ENCODE measurements at places on chromosomes 16 and 17.
A peak's percentile ranks its signal among the peaks of the same experiment; 100 is the strongest.

DNA sequence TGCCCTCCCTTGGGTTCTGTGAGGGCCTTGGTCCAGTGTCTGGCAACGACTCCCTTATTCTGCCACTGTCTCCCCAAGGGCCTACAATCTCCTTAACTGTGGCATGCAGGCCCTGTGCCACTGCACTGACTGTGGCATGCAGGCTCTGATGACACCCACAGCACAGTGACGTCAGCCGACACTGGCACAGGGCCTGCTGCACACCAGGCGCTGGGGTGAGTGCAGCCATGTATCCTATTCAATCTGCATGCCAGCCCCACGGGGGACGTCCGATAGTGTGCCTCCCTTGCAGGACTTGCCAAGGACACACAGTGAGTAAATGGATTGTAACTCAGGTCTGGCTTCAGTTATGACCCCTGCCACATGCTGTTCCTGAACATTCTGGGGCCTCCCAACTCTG lies 39.8 kb upstream of the RASD1 start:
- DNase-seq: no peak

GRCh38 chr17:47993964-47994363 lies 23.1 kb downstream of the CDK5RAP3 start:
- no peak for DNase-seq

DNA sequence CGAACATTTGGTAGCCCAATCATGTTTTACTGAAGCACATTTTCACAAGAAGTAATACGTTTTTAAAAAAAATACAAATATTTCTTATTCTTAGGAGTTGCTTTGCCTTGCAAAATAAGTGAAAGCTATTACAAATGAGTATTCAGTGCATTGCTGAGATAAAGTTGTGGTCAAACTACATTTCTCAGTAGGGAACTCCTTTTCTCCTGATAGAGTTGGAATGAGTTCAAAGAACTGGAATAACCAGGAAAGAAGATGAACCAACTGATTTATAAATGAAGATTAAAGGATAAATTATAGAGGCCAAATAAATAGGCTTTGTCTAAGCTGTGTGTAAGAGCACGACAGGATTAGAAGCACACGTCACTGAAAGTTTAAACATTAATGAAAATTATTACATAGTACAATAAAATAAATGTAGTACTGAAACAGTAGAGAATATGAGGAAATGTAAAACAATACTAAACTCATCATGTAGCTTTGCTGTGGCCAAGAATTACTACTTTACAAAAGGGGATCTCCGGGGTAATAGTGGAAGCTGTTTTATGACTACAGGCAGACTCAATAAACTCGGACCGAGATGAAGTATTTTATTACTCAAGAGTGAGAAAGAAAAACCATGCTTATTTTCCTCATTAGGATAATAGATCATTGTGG lies 73.6 kb downstream of the KCNJ2 start:
- DNase-seq: no peak

GRCh38 chr17:7393613-7394451 lies 493 bp downstream of the PLSCR3 start:
- peak; percentile 66 for DNase-seq

DNA sequence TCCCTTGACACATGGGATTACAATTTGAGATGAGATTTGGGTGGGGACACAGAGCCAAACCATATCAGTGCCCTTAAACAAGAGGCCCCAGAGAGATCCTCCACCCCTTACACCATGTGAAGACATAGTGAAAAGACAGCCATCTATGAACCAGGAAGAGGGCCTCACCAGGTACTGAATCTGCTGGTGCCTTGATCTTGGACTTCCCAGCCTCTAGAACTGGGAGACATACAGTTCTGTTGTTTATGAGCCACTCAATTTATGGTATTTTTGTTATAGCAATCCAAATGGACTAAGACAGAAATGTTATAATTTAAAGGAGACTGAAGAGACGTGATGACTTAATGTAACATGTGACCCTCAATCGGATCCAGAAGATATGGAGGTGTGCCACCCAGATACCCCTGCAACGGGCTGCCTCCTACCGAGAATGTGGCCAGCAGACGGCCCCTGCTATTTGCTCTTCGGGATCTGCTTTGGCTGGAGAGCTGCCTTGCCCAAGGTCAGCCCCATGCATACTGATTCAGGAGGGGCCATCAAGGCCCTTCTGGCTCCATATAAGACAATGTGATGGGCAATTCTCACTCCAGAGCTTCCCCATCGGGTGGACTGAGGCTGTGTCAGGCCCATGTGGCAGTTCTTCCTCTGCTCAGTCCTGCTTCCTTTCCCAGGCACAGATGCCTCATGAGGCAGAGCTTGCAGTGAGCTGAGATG lies 80.6 kb downstream of the NETO2 start:
- no peak for DNase-seq

DNA sequence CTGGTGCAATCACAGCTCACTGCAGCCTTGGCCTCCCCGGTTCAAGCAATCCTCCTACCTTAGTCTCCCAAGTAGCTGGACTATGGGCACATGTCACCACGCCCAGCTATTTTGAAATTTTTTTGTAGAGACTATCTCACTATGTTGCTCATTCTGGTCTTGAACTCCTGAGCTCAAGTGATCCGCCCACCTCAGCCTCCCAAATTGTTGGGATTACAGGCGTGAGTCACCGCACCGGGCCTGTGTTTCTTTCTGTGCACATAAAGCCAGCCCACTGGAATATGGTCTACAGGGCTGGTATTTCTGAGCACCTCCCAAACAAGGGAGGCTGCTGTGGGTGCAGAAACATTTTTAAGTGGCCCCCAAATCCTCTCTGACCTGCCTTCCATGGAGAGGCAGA lies 8.4 kb downstream of the TMEM95 start:
- DNase-seq: no peak

Data from activated naive CD4-positive, alpha-beta T cell treated with anti-CD3 and anti-CD28 coated beads, Interleukin-2, amount 50 U/mL, for 16 hours (primary cell).